Liver (tissue), 10 donors: ENCODE measurements at places on chromosomes 6 and 20. TPM values are rescaled to one million over a fixed set of nuclear protein-coding genes. Genes with fewer than 3 reads are reported as not detected.

DNA sequence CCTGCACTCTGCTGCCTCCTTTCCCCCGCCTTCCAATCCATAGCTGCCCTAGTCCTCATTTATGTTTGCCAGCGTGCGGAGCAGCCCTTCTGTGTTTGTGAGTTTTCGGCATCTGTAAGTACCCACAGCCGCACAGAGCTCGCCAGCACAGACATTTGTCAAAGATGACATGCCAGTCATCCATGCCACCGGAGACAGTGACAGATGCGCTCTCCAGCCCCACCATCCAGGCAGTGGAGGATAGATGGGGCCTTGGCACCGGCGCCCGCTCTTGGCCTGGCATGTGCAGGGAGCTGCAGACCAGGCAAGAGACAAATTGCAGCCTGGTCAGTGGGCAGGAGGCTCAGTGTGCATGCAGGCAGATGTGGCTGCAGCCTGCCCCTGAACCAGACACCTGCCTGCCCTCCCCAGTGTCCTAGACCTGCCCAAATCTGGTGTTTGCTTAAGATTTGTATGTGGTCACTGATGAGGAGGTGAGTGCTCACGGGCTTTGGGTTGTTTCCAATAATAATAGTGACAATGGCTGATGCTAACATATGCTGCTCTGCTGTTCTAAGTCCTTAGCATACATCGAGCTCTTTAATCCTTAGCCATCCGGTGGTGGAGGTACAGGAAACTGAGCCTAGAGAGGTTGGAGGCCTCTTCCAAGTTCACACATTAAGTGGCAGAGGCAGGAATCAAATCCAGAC is 78.1 kb downstream of the UNC5CL start:
- no peak for DNase-seq

- DNase-seq = peak; percentile 47
Measured at GRCh38 chr6:41705996-41706835, 29.2 kb downstream of the TFEB start.

- no peak for DNase-seq
Measured at GRCh38 chr20:62606016-62606415, 36.3 kb upstream of the SLCO4A1 start.

DNA sequence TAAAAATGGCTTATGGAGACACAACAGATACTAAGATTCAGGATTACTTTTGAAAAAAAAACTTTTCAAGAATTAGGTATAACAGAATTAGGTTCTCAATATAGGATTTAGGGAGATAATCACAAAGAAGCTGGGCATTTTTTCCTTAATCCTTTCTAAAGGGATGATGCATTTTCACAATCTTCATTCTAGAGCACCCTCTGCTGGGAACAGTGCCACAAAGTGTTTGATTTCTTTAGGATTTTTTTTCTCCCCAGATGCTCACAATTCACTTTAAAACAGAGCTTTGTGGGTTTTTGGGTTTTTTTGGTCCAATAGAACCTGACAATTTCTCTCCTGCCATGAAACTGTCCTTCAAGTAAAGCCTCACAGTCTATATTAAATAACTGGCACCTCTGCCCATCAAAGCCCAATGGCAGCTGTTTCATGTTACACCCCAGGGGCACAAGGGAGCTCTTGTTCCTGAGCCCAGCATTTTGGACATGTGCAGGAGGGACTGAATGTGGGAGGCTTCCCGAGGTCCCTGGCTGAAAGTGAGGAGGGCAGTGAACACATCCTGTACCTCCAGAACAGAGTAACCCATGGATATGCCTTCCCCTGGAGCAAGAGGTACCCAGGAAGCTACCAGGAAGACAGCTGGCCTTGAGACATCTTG is 39.7 kb downstream of the PREP start:
- DNase-seq = no peak

- DNase-seq = no peak
Measured at GRCh38 chr20:49508435-49509199, 26.1 kb upstream of the KCNB1 start.

GRCh38 chr20:52590100-52590499 is 382.1 kb upstream of the TSHZ2 start:
- DNase-seq = no peak

DNA sequence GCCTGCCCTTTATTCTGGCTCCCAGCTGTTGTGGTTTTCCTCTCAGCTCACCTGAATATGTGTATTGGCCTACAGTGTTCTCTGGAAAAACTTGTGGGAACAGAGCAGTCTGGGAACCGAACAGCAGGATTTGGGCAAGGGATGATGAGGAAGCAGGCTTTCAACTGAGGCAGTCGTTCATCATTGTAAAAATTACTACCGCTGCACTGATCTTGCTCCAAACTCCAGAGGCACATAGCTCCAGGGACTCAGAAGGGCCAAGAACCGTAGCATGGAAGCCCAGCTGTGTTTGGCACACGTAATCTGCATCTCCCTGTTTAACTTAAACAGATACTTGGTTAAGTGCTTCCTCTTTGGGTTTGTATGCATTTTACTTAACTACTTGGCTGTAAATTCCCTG is 48.3 kb upstream of the EEF1A1 start:
- no peak for DNase-seq

- no peak for DNase-seq
Measured at GRCh38 chr6:160336200-160336599, 12.0 kb upstream of the SLC22A3 start.

- no peak for DNase-seq
Measured at GRCh38 chr20:54570561-54570960, 95.2 kb downstream of the DOK5 start.

- DNase-seq = peak; percentile 39
Measured at GRCh38 chr20:19903168-19903811, 113.9 kb upstream of the NAA20 start.

GRCh38 chr6:114080891-114081510 is 110.1 kb upstream of the HDAC2 start:
- DNase-seq = no peak

DNA sequence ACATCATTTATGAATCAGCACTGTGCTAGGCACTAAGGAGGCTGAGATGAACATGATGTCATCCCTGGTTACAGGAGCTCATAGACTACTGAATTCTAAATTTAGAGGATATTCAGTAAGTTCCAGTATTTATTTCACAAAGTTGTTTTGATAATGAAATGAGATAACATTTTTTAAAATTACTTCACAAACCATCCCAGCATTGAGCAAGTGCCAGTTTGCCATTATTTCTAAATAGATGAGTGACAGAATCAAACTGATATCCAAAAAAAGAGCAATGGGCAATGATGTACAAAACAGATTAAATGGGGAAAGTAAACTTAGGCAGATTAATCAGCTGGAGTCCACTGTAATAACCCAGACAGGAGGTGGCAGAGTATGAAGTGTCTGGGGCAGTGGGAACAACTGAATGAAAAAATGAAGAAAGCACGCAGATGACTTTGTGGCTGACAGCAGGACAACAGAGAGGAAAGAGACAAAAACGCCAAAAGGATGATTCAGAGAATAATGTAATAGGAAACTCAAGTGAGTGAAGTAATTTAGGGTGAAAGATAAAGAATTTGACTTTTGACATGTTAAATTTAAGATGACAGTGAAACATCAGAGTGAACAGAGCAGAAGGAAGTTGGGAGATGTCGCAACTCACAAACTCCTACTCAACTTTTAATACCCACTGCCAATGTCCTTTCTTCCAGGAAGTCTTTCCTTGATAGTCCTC is 70.2 kb downstream of the RCAN2 start:
- DNase-seq = no peak

DNA sequence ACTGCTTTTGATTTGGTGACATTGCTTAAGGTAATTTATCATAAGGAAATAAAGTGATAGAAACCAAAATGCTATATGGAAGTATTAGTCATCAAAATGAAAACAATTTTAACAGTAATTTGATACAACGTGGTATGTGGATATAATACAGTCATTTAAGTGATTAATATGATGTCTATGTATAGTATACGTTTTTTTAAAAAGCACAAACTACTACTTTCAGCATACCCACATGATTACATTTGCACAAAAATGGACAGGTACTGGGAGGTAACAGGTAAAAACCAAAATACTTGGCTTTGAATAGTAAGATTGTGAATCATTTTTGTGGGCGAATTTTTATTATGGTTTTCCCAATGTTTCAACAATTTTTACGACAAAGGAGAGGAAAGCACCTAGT is 97.6 kb downstream of the OGFRL1 start:
- DNase-seq = no peak

Gene SLC26A8
- 0.33 TPM for total RNA-seq

Gene LAMA5
- 3.6 TPM for total RNA-seq

Gene HLA-DRA
- 82.1 TPM for total RNA-seq

Gene SLC25A27
- 24.2 TPM for total RNA-seq

Gene NEURL2
- total RNA-seq = 14.5 TPM

Gene MOG
- not detected for total RNA-seq

Gene WFDC12
- total RNA-seq = not detected

Gene TMEM151B
- not detected for total RNA-seq
